CD4-positive, alpha-beta memory T cell (primary cell): ENCODE measurements at places on chromosomes 1 and 21. TPM values are rescaled to one million over a fixed set of nuclear protein-coding genes. Genes with fewer than 3 reads are reported as not detected.
A peak's percentile ranks its signal among the peaks of the same experiment; 100 is the strongest.

DNA sequence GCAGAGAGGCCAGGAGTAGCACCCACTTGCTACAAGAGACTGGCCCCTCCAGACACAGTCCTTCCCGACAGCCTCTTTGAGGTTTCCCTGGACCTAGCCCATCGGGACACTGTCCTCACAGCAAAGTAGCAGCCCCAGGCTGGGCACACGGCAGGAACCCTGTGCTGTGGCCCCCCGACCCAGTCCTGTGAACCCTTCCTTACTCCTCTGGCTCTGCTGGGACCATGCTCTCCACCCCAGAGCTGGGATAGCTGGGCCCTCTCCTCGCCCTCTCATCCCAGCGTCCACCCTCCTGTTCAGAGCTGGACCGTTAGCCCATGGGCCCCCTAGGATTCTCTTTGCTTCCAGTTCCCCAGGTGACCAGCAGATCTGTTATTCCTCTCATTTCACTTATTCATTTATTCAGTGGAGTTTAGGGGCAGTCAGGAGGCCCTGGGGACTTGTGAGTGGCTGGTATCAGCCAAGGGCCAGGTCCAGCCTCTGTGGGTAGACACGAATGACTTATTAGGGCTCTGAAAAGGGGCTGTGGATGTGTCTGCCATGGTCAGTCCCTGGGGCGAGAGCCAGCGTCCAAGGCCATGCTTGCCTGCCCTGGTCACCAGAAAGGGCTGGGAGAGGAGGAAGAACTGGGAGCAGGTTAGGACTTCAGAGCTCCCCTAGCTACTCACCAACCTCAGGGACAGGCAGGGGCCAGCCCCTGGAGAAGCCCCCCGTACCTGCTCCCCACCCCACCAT, 117.6 kb upstream of the RUNX3 start:
- H3K4me3 ChIP-seq = no peak overlapping the region
- H3K4me1 ChIP-seq = no peaks in the 10 kb centered on the region
- DNase-seq = no peak
- H3K27me3 ChIP-seq = no peaks in the 10 kb centered on the region
- no peak overlapping the region for H3K27ac ChIP-seq
- no peaks in the 10 kb centered on the region for H3K36me3 ChIP-seq

The LCE2C gene
- not detected for total RNA-seq

DNA sequence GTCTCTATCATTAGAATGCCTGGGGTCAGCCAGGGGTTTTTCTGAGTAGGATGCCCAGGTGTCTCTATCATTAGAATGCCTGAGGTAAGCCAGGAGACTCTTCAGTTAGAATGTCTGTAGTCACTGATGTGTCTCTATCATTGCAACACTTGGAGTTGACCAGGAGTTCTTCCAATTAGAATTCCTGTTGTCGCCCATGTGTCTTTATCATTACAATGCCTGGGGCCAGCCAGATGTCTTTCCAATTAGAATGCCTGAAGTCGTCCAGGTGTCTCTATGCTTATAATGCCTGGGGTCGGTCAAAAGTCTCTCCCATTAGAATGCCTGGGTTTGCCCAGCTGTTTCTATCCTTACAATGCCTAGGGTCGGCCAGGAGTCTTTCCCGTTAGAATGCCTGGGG, 55.8 kb downstream of the RNF187 start:
- no peak overlapping the region for H3K27ac ChIP-seq
- H3K36me3 ChIP-seq = no peaks in the 10 kb centered on the region
- peaks cover 6% of the 10 kb centered on the region for H3K27me3 ChIP-seq
- no peak for DNase-seq
- H3K4me1 ChIP-seq = no peaks in the 10 kb centered on the region

- H3K27me3 ChIP-seq = no peaks in the 10 kb centered on the region
- no peak overlapping the region for H3K4me3 ChIP-seq
- no peaks in the 10 kb centered on the region for H3K36me3 ChIP-seq
- H3K27ac ChIP-seq = no peak overlapping the region
- DNase-seq = no peak
- H3K4me1 ChIP-seq = no peaks in the 10 kb centered on the region
Measured at GRCh38 chr1:228958741-228959140, 223.5 kb downstream of the RHOU start.

- H3K27me3 ChIP-seq = no peaks in the 10 kb centered on the region
- peak overlapping the region; percentile 70 for H3K27ac ChIP-seq
- DNase-seq = peak; percentile 40
Measured at GRCh38 chr21:42974832-42975820, 764 bp downstream of the PKNOX1 start.

GRCh38 chr1:228862542-228863505, 127.5 kb downstream of the RHOU start:
- peaks cover 17% of the 10 kb centered on the region for H3K4me1 ChIP-seq
- no peaks in the 10 kb centered on the region for H3K36me3 ChIP-seq
- H3K4me3 ChIP-seq = no peak overlapping the region
- H3K27ac ChIP-seq = no peak overlapping the region
- DNase-seq = no peak
- no peaks in the 10 kb centered on the region for H3K27me3 ChIP-seq

The HES5 gene
- not detected for total RNA-seq

The CRNN gene
- total RNA-seq = not detected

DNA sequence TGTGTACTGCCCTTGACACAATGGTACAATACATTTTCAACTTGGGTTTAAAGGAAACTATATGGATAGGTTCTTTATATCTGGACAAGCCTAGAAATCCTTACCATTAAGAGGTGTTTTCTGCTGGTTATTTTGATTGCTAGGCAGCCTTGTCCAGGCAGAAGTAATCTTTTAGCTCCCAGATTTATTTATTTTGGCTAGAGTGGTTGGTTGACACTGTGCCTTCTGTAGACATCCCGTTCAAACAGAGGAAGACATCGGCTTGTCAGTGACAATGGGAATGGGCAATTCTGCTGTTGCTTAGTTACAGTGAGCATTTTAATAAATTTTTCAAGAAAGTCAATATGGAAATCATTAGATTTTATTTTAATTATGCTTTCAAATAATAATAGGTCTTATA, 138.8 kb downstream of the VPS13D start:
- H3K4me1 ChIP-seq = no peaks in the 10 kb centered on the region
- DNase-seq = no peak
- H3K4me3 ChIP-seq = no peak overlapping the region
- no peaks in the 10 kb centered on the region for H3K27me3 ChIP-seq
- H3K36me3 ChIP-seq = peaks cover 25% of the 10 kb centered on the region

- no peak overlapping the region for H3K27ac ChIP-seq
- H3K4me3 ChIP-seq = no peak overlapping the region
- DNase-seq = no peak
- no peaks in the 10 kb centered on the region for H3K36me3 ChIP-seq
- H3K27me3 ChIP-seq = no peaks in the 10 kb centered on the region
Measured at GRCh38 chr1:213269829-213270228, 218.8 kb downstream of the RPS6KC1 start.

The MYCL gene
- 0.19 TPM for total RNA-seq

The CHI3L1 gene
- total RNA-seq = 5.7 TPM

GRCh38 chr1:30106125-30106524, 617.3 kb downstream of the MATN1 start:
- no peak overlapping the region for H3K4me3 ChIP-seq
- no peak for DNase-seq
- no peak overlapping the region for H3K27ac ChIP-seq
- H3K27me3 ChIP-seq = peaks cover 9% of the 10 kb centered on the region
- H3K4me1 ChIP-seq = no peaks in the 10 kb centered on the region

DNA sequence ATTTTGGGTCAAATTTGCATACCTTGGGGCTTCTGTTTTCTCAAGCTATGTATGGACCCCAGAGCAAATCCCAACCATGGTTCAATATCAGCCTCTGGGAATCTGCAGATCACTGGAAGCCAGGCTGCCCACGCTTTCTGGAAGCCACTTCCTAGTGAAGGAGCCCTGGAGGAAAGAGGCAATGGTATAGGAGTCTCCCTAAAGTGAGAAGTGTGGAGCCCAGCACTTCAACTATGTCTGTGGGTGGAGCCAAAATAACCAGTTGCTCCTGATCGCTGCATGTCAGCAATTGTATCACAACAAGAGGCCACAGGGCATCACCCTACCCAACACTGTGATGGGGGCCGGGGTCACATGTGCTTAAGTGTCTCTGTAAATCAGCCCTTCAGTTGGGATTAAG, 26.9 kb downstream of the ETS2 start:
- H3K36me3 ChIP-seq = no peaks in the 10 kb centered on the region
- H3K27me3 ChIP-seq = no peaks in the 10 kb centered on the region
- no peak overlapping the region for H3K4me3 ChIP-seq
- H3K27ac ChIP-seq = no peak overlapping the region

DNA sequence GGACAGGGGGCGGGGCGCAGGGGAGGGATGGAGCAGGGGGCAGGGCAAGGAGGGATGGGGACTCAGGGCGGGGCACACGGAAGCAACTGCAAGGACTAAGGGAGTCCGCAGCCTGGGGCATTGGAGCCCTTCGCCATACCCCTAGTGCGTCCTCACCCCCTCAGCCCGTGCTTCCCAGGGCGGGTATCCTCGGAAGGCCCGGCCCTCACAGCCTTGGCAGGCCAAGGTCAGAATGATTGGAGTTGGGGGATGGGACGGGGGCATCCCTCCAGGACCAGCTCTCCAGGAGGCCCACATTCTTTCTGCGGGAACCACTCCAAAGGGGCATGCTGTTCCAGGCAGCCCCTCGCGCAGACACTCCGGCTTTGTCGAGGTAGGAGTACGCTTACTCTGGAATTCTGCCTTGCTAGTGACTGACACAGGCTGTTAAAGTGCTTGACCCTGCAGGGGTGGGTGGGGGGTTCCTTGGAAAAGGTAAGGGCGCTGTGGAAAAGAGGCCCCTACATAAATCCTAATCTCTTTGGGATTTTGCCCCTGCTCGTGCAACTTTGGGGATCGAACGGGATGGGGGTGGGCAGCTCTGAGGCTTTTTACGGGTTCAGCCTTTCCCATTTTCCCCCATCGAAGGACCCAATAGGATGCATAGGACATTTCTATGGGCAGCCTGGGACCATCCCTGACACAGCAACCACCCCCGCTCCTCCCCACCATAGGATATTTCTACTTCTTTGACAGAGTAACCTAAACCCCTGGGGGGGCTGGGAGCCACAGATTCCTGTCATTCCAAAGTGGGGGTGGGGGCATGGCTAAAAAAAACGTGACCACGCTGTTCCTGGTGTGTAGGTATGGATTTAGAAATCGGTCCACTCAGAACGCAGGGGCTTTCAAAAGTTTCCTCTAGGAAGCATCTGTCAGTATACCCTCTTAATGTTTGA, 738 bp upstream of the TRIM11 start:
- peaks cover 47% of the 10 kb centered on the region for H3K4me1 ChIP-seq
- H3K36me3 ChIP-seq = peaks cover 18% of the 10 kb centered on the region
- no peak for DNase-seq
- peak overlapping the region; percentile 61 for H3K4me3 ChIP-seq

GRCh38 chr1:42152907-42153600, at the start of gene GUCA2B:
TSS of gene GUCA2B (plus strand) at chr1:42153410. CDS start at chr1:42153451, 41 bp downstream.
- no peaks in the 10 kb centered on the region for H3K27me3 ChIP-seq
- no peak within 1 kb of the TSS for H3K4me3 ChIP-seq
- H3K27ac ChIP-seq = no peak within 1 kb of the TSS
- no peaks in the 10 kb centered on the region for H3K36me3 ChIP-seq
- no peak for DNase-seq

DNA sequence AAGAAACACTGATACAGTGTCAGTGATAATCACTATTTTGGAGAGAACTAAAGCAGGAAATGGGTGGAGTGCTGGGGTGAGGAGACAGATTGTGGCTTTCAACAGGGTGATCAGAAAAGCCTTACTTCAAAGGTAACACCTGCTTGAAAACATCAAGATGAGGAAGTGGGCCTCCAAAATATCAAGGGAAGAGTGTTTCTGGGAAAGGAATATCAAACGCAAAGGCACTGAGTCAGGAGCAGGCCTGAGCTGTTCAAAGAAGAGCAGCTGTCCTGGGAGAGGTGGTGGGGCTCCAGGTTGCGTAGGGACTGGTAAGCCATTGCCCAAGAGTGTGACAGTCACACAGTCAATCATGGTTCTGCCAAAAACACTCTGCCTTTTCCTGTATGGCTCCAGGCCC, 47.1 kb upstream of the ATP1A1 start:
- H3K27ac ChIP-seq = peak overlapping the region; percentile 60
- DNase-seq = peak; percentile 68
- H3K4me3 ChIP-seq = no peak overlapping the region
- H3K4me1 ChIP-seq = peaks cover 79% of the 10 kb centered on the region

GRCh38 chr1:56788102-56788501, 31.1 kb downstream of the FYB2 start:
- H3K27me3 ChIP-seq = no peaks in the 10 kb centered on the region
- H3K27ac ChIP-seq = no peak overlapping the region
- no peaks in the 10 kb centered on the region for H3K36me3 ChIP-seq
- no peak overlapping the region for H3K4me3 ChIP-seq

The STUM gene
- not detected for total RNA-seq
